Activated T-cell treated with anti-CD3 and anti-CD28 coated beads for 24 hours (primary cell): ENCODE measurements at places on chromosomes 5 and 9.
A peak's percentile ranks its signal among the peaks of the same experiment; 100 is the strongest.

- DNase-seq = no peak
Observed at GRCh38 chr5:1874771-1875220, 7.9 kb downstream of the IRX4 start.

GRCh38 chr9:75979362-75979761, 88.9 kb downstream of the PCSK5 start:
- no peak for DNase-seq

- no peak for DNase-seq
Observed at GRCh38 chr9:135117281-135117680, 29.8 kb downstream of the OLFM1 start.

DNA sequence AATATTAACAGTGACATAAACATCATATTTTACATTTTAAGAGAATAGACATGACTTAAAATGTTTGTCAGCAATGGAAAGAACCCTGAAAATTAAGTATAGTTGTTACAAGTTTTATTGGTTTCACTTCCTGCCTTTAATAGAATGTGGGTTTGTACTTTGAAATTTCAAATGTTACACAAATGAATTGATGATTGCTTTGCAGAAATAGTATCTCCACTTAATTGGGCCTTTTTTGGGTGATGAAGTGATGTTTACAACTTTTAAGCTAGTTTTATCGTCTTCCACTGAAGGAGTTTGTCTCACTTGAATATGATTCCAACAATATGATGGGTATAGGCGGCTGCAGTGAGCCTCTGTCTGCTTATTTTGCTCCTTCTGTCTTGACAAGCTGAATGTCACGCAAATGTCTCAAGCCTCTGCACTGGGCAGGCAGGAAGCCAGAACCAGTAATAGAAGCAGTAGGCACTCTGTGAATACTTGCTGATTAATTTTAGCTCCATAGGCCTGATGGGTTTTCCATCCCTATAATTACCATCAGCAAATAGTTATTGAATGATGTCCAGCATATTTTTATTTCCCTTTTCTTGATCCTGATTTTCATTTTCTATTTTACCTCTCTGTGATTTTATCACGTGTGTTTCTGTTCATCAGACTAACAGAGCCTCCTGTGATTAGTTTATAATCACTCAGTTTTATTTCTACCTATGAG, 10.6 kb upstream of the NR3C1 start:
- no peak for DNase-seq

GRCh38 chr5:50702615-50703366, 36.4 kb downstream of the PARP8 start:
- DNase-seq = no peak

GRCh38 chr9:137237759-137238726, 3.0 kb upstream of the TUBB4B start:
- no peak for DNase-seq

GRCh38 chr9:37947977-37948376, 44.0 kb upstream of the SLC25A51 start:
- no peak for DNase-seq

- no peak for DNase-seq
Observed at GRCh38 chr9:5002811-5003210, 17.7 kb downstream of the JAK2 start.

GRCh38 chr5:115381911-115382662, 85.6 kb upstream of the CCDC112 start:
- no peak for DNase-seq

DNA sequence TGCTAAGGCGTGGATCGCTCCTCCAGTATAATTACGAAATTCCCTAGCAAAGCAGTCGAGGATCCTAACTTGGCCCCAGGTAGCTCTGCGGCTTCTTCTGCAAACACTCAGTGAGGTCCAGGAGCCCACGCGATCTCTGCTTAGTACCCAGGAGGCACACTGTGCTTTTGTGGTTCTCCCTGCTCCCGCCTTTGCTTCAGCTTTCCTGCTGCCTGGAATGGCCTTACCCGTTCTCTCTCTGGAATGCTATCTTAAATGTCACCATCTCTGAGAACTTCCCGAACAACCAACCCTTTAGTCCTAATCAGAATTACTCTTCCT, 639 bp downstream of the INVS start:
- peak; percentile 5 for DNase-seq

GRCh38 chr5:68464424-68464823, 248.9 kb downstream of the PIK3R1 start:
- peak; percentile 30 for DNase-seq

- no peak for DNase-seq
Observed at GRCh38 chr5:146165903-146166302, 16.5 kb downstream of the LARS1 start.

DNA sequence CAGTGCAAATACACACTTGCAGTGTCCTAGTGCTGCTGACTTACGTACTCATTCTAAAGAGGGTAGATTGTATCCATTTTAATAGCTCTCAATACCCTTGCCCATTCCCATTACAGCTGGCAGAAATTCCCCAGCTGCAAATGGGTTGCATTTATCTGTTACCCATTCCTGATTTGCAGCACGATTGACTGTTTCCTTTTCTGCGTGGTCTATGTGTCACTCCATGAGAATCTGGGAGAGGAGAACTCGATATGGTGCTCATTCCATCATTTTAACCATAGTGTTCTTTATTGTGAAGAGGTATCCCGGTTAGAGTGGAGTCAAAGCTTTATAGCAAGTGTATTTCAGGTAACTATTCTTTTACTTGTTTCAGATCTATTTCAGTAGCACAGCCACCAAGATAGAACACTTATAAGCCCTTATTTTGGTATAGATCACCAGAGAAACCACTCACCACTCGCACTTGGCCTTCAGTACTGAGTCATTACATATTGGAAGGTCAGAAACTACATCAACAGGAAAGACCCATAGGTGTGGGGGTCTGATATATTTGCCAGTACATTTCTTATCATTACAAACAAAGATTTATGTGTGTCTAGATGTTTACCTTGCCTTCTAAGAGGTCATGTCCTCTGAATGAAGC, 139.5 kb downstream of the MUSK start:
- no peak for DNase-seq

- no peak for DNase-seq
Observed at GRCh38 chr9:14316602-14317300, 2.8 kb upstream of the NFIB start.

DNA sequence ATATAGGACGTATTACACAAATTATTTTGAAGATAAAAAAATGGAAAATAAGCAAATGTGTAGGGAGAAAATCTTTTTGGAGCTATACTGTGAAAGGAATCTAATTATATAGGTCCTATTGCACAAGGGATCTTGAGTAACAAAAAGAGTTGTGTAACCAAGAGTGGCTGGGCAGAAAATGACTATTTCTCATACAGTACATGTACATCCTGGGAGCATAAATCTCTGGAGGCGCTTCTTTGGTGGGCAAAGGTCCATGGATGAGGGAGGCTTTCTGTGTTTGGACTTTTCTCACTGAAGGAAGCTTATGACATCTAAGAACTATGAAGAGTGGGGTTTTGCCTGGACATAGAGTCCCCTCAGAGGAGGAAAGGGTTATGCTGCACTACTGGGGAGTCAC, 29.8 kb downstream of the ANKS6 start:
- DNase-seq = no peak

DNA sequence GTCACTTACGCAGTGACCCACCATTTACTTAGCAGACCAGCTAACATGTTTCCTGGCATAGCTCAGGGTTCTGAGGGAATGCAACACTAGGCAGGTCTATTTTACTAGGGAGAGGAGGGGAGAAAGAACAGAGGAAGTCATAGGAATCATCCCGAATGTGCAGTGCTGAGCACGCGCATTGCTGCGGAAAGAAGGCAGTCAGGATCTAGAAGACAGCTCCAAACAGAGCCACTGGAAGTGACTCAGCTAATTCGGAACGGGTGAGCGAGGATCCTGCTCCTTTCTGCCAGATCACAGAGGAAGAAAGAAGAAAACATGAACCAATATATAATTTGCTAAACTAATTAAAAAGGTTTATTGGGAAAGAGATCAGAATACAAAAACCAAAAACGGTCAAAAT, 339.8 kb downstream of the EFNA5 start:
- DNase-seq = no peak

DNA sequence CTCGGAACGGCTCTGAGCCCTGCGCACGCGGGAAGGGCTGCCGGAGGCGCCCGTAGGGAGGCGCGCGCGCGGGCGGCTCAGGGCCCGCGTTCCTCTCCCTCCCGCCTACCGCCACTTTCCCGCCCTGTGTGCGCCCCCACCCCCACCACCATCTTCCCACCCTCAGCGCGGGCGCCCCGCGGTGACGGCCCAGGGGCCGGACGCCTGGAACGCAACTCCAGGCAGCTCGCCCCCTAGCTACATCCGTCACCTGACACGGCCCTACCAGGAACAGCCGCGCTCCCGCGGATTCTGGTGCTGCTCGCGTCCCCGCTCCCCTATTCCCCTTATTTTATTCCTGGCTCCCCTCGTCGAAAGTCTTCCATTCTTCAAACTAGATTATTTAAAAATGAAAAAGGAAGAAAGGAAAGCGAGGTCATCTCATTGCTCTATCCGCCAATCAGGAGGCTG, at the start of gene CDKN2B-AS1:
Gene CDKN2B-AS1 (plus strand): TSS at position 236 of the 450 bp plus-strand sequence.
- DNase-seq = no peak

GRCh38 chr9:138103849-138104206, 226.2 kb downstream of the CACNA1B start:
- no peak for DNase-seq

GRCh38 chr9:128203707-128204551, 750 bp downstream of the DNM1 start:
- DNase-seq = no peak

- DNase-seq = no peak
Observed at GRCh38 chr5:60339691-60340201, 360.2 kb downstream of the DEPDC1B start.

GRCh38 chr5:35855187-35855586, 1.5 kb upstream of the IL7R start:
- DNase-seq = no peak

DNA sequence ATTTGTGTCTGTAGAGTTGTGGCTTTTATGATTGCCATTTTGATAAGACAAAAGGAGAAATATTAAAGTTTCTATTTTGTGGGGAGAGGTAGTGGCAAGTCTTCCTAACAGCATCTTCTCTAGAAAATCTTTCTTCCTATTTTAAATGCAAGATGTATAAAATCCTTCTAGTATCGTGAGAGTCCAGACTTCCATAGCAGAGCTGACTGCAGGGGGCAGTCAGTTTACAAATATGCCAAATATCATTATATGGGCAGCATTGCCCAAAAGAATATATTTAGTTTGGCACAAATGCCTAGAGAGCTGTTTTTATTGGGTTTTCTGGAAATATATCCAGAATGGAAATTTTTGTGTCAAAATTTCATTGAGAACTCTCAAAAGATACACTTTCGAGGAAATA, 82.1 kb upstream of the ALDH1A1 start:
- no peak for DNase-seq

DNA sequence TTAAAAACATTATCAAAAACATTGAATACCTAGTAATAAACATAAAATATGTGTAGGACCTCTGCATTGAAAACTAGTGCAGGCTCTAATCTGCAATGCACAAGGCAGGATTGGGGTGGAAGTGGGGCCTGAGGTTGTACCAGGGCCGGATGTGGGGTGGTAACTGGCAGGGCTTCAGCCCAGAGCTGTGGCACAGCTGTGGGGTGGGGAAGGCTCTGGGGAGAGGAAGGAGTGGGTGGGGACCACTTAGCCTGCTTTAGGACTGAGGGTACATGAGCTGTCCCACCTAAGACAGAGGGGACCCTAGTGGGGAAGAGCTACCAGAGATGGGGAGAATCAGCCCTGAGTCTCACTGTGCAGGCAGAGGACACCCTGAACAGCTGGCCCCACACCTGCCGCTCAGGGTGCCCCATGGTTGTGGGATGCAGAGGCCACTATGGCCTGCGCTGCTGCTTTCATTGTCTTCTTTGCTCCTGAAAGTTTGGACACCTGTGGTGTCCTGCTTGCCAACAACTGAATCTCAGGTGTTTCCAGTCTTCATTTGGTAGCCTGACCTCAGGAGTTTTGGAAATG, 311.4 kb downstream of the TLE4 start:
- peak; percentile 19 for DNase-seq

DNA sequence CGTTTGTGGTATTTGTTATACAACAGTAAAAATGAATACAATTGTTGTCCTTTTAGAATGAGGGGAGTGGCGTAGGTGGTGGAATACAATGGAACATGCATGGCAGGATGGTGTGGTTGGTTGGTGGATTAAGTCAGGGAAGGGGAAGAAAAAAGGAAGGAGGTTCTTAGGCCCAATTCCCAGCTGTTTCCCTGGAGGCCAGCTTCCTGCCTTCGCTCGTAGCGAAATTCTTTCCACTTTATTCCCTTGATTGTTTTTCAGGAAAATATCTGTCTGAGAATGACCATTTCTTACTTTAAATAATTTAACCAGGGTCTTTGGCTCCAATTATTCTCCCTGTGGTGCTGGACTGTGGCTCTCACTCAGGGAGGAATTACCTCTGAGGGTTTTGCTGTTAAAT, 24.1 kb upstream of the DMAC1 start:
- no peak for DNase-seq

GRCh38 chr9:125703662-125704061, 3.3 kb downstream of the MAPKAP1 start:
- no peak for DNase-seq

DNA sequence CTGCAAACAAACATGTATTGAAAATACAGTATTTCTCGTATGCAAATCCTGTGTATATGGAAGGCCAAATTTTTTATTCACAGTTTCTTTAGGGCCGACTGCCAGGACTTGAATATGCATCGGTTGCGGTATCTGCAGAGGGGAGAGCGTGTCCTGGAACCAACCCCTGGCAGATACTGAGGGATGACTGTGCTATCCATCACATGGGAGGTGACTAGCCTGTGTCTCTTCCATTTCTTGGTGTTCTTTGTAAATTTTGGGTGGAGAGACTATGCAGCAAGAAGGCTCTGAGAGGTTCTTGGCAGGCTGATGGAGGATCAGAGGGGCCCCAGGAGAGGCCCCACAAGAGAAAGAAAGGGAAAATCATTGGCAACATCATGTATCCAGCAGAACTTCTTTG, 384.3 kb downstream of the YTHDC2 start:
- DNase-seq = no peak

GRCh38 chr5:54581831-54582548, 64.4 kb downstream of the SNX18 start:
- no peak for DNase-seq

DNA sequence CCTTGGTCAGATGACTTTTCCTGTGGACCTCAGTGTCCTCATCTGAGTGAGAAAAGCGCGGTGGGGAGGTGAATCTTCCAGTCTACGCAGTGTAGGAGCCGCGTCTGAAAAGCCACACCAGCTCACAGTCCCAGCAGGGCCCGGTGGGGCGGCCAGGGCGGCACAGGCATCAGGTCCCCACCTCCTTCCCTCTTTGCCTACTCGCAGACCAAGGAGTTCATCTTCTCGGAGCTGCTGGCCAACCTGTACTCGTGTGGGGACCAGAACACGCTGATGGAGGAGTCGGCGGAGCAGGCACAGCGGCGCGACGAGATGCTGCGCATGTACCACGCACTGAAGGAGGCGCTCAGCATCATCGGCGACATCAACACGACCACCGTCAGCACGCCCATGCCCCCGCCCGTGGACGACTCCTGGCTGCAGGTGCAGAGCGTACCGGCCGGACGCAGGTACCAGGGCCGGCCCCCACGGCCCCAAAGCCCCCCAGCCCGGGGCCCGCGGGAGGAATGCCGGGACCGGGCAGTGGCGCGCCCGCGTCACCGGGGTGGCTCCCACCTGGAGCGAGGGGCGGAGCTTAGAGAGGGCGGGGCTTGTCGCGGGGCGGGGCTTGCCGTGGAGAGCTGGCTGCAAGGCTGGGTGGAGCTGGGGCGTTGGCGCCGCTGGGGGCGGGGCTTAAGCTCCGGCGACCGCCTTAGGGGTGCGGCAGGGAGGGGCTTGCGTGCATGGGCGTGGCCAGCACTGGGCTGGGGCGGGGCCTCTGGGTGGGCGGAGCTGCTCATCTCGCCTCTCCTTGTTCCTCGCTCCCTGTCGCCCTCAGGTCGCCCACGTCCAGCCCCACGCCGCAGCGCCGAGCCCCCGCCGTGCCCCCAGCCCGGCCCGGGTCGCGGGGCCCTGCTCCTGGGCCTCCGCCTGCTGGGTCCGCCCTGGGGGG, 25.6 kb downstream of the GOLGA2 start:
- DNase-seq = peak; percentile 98
